NCI-H748 treated with DMSO at 0.1 percent for 48 hours (cell line): ENCODE measurements at places on chromosomes 1 and 21.

GRCh38 chr1:246448373-246448772, 58.7 kb downstream of the SMYD3 start:
- no peak for DNase-seq

- no peak for DNase-seq
Observed at GRCh38 chr1:68074472-68074871, 24.0 kb upstream of the DIRAS3 start.

GRCh38 chr21:18759751-18760161, 356.2 kb upstream of the TMPRSS15 start:
- no peak for DNase-seq

- no peak for DNase-seq
Observed at GRCh38 chr1:20266141-20266540, 24.5 kb upstream of the VWA5B1 start.

DNA sequence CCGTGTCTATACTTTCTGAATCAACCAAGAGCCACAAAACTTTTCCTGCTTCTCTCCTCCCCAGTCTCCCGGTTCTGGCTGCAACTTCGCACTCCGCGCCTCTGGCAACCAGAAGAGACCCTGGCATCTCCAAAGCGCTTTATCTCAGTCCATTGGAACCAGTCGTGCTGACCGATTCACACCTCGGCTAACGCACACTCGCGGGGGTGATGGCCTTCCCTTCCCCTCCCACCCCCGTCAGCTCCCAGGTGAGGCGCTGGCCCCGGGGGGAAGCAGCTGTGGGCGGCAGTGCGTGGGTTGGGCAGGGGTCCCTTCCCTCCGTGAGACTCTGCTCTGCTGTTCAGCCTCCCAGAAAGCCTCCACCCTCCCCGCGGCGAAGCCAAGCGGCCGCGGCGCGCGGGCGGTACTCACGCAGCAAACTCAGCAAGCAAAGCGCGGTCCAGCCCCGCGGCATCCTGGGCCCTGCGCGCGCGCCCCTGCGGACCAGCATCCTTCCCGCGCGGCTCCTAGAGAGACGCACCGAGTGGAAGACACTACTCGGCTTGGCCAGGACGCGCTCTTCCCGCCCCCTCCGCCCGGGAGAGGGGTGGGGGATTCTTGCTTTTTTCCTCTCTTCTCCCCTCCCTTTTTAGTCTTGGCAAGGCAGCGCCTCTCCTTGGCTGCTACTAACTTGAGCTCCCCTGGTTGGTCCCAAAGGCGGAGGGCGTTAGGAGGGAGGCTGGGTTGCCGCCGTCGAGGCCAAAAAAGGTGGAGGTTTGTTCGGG, at the start of gene CD34:
Gene CD34, minus strand, starts transcription at position 535 of the 764 bp plus-strand sequence. Its CDS starts 45 bp downstream, at position 490.
- DNase-seq = no peak

DNA sequence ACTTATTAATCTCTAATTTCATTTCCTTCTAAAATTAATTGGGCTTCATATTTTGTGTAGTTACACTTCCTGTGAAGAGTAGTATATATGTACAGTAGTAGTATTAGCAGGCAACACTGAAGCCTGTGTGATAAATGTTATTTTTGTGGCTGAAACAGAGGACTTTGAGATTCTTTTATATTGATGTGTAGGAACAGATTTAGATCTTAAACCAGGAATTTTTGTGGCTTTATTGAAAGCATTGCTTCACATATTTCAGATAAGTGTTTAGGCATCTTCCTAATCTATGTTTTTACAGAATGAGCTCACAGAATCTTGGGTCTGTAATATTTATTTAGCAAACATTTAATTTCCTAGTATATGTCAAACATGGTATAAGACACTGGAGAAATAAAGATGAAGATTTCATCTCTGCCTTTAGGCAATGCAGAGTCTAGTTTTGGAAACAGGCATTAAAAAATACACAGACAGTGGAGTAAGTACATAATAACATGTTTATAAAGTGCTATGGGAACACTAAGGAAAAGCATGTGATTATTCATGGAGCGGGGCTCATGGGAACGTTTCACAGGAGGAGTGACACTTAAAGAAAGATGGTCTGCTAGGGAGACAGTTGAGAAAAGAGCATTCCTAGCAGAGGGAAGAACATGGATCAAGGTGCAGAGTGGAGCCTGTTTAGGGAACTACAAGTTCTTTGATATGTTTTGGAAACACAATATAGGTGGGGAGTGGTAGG, 52.7 kb downstream of the MIGA1 start:
- DNase-seq = no peak

- no peak for DNase-seq
Observed at GRCh38 chr1:150909585-150910180, 16.5 kb upstream of the SETDB1 start.

- DNase-seq = no peak
Observed at GRCh38 chr1:212853658-212854057, 4.4 kb upstream of the FLVCR1 start.

DNA sequence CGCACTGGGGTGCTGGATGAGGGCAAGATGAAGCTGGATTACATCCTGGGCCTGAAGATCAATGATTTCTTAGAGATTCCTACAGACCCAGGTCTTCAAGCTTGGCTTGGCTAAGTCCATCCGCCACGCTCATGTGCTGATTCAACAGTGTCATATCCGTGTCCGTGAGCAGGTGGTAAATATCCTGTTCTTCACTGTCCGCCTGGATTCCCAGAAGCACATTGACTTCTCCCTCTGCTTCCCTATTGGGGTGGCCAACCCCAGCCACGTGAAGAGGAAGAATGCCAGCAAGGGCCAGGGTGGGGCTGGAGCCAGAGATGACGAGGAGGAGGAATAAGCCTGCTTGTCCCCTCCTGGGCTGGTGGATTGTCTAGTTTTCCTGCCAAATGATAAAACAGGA, 2.2 kb upstream of the CBR3 start:
- no peak for DNase-seq

GRCh38 chr1:58791106-58791505, 7.3 kb upstream of the JUN start:
- DNase-seq = no peak

- DNase-seq = peak; percentile 33
Observed at GRCh38 chr1:201946224-201946908, at the start of gene LMOD1. Gene LMOD1 (minus strand): TSS chr1:201946548. CDS start chr1:201946340, 208 bp downstream.

DNA sequence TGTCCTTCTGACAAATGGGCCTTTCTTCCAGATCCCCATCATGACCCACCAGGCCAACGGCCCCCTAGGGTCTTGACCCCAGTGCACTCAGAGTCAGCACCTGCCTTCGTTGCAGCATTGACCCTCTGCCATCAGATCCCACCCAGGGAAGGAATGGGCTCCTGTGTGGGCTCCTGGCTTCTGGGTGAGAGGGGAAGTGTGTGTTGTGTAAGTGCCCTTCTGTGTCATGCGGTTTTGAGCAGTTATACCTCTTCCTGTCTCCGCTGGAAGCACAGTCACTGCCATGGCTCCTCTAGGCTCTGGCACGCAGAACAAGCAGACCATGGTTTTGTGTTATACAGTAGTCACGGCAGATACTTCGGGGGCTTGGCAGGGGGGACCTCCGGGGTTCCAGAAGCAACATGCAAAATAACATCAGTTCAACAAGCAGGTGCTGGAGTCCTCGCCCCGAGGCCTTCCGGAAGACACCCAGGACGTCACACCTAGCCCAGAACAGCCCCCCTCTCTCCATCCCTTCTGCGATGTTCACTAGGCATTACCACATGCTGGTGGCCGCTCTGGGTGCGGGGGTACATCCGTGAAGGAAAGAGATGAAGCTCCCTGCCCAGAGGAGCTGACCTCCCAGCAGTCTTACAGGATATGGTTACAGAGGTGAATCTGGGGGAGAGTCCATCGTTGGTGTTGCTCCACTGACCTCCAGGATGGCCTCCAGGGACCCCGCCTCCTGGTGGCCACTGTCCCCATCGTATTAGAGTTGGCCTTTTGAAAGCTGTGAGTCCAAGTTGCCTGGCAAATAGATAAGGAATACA, 17.4 kb upstream of the KCNAB2 start:
- DNase-seq = no peak

GRCh38 chr1:230568008-230568407, 74.3 kb upstream of the COG2 start:
- DNase-seq = no peak

GRCh38 chr1:59856725-59857338, 42.1 kb downstream of the HOOK1 start:
- no peak for DNase-seq

GRCh38 chr1:99370476-99370875, 106.2 kb downstream of the PLPPR4 start:
- no peak for DNase-seq

DNA sequence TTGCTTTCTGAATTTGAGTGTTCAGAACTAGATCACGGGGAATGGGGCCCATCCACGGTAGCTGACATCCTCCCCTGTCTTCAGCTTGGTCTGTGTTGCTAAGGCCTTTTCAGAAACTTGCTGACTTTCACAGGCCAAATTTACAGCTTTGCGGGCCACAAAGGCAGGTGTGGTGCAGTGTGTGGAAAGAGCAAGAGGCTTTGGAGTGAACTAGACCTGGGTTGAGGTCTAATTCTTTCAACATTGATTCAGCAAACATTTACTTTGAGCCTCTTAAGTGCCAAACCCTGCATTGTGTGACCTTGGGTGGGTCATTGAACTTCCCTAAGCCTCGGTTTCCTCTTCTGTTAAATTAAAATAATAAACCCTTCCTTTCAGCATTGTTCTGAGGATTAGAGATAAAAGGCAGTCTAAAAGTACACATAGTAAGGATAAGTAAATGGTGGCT, 24.3 kb downstream of the STPG1 start:
- peak; percentile 41 for DNase-seq

GRCh38 chr1:67572594-67573221, 112.3 kb upstream of the GADD45A start:
- no peak for DNase-seq

- DNase-seq = no peak
Observed at GRCh38 chr1:111475701-111476100, 1.9 kb downstream of the C1orf162 start.

DNA sequence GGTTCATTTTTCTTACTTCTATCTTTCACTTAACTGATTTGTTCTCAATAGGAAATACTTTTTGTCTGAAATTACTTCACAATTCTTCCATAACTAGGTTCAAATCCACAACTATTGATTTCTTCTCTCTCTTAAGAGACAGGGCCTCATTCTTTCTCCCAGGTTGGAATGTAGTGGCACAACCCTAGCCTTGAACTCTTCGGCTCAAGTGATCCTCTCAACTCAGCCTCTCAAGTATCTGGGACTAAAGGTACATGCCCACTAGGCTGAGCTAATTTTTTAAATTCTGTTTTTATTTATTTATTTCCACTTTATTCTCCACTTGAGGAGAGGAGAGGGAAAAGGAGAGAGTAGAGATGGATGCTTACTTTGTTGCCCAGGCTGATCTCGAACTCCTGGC, 370.4 kb upstream of the PLXNA2 start:
- DNase-seq = no peak

DNA sequence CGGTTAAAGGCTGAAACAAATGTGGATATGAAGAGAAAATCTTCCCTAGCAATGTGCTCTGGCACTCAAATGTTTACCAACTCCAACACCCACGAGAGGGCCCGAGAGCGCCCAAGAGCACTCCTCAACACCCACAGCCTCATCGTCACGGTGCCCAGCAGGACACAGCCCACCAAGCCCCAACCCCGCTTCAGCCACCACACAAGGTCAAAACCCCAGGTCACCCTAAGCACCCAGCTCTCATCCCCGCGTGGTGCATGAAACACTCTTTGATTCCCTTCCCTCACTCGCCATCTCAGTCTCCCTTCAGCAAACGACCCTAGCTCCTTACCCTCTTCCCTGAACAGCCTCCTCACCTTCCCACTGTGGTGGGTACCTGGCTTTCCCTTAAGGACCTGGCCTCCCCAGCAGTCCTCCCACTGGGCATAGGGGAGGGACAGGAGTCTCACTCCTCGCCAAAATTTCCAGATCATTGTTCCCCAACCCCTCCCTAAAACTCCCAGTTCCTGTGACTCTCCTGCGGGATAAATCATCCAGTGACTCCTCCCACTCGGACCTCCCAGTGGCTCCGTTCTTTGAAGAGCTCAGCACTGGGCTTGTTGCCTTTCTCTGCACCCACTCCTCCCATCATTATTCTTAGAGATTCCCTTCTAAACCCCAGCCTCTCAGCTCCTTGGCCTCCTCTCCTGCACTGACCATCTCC, 170.4 kb upstream of the SYT6 start:
- no peak for DNase-seq

GRCh38 chr1:248892590-248892989, 13.4 kb upstream of the PGBD2 start:
- no peak for DNase-seq

GRCh38 chr1:29708381-29708780, 472.1 kb downstream of the PTPRU start:
- DNase-seq = no peak

GRCh38 chr1:33575324-33575879, 103.0 kb downstream of the ZSCAN20 start:
- no peak for DNase-seq

GRCh38 chr1:29478151-29478791, 241.9 kb downstream of the PTPRU start:
- no peak for DNase-seq

- DNase-seq = peak; percentile 66
Observed at GRCh38 chr1:209248649-209249279, 334.8 kb upstream of the CAMK1G start.

GRCh38 chr1:29437946-29438345, 201.6 kb downstream of the PTPRU start:
- no peak for DNase-seq

GRCh38 chr1:223827193-223827663, 18.5 kb downstream of the TP53BP2 start:
- no peak for DNase-seq

DNA sequence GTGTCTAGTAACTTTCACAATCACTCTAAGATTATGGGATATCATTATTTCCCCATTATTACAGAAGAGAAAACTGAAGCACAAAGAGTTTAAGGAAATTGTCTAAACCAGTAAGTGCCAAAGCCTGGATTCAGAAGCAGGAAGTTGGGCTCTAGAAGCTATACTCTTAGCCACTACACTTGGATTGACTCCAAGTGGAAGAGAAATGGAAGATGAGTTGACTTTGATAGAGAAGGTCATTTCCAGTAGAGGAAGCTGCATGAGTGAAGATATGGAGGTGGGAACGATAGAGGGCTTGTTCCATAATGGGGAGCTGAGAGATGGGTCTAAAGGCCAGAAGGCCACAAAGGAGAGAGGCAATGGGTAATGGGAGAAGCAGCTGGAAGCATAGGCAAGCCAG, 11.7 kb upstream of the TDRD10 start:
- DNase-seq = no peak

GRCh38 chr1:183498342-183498991, 26.2 kb downstream of the SMG7 start:
- DNase-seq = no peak

DNA sequence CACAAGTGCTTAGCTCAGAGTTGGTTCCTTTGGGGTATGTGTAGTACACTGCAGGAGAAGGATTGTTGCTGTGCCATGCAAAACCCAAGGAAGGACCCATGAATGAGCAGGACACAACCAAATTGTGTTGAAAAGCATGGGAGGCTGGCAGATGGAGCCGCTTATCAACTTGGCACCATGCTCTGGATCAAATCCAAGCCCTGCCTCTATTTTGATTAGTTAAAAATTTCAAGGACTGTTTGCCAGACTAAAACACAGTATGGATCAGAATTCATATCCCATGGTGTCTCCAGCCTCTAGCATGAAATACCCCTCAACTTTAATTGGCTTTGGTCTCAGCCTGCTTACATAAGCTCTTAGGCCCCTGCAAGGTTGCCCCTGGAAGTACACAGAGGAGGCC, 27.8 kb downstream of the CCDC185 start:
- no peak for DNase-seq

- DNase-seq = no peak
Observed at GRCh38 chr1:24020025-24020424, 39.9 kb upstream of the SRSF10 start.
